ENCODE measurements at places on chromosomes 11 and 22. TPM values are rescaled to one million over a fixed set of nuclear protein-coding genes. Genes with fewer than 3 reads are reported as not detected.

DNA sequence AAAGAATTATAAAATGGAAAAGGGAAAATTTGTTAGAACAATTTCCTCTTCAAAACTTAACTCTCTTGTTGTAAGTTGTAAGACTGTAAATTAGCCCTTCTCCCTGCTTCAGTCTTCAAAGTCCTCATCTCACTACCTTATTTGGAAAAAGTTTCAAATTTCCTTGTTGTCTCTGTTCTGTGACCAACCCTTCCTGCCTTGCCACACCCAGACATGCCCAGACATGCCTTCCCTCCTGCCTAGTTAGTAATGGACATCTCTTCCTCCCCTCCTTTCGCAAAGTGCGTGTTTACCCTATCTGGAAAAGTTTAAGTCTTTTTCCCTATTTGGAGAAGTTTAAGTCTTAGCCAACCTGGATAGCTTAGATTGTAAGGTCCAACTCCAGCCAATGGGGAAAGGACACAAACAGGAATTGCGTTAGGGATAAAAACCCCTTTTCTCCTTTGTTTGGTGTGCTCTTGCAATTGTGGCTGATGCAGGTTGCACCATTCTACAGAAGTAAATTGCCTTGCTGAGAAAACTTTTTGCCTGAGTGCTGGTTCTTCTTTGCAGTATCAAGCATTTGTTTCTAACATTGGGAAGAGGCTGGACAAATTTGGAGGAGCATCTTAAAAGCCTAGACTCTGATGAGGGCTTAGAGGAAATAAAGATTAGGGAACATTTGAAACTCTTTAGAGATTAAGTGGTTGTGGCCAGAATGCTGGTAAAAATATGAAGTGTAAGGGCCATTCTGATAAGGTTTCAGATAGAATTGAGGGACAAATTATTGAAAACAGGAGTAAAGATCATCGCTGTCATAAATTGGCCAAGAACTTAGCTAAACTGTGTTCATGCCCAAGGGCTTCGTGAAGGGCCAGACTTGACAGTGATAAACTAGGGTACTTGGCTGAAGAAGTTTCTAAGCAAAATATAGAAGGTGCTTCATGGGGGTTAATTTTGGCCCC lies 15.4 kb downstream of the OR52K2 start:
- no peaks in the 10 kb centered on the region for H3K36me3 ChIP-seq
- H3K27me3 ChIP-seq, result no peaks in the 10 kb centered on the region
- no peak overlapping the region for H3K4me3 ChIP-seq

DNA sequence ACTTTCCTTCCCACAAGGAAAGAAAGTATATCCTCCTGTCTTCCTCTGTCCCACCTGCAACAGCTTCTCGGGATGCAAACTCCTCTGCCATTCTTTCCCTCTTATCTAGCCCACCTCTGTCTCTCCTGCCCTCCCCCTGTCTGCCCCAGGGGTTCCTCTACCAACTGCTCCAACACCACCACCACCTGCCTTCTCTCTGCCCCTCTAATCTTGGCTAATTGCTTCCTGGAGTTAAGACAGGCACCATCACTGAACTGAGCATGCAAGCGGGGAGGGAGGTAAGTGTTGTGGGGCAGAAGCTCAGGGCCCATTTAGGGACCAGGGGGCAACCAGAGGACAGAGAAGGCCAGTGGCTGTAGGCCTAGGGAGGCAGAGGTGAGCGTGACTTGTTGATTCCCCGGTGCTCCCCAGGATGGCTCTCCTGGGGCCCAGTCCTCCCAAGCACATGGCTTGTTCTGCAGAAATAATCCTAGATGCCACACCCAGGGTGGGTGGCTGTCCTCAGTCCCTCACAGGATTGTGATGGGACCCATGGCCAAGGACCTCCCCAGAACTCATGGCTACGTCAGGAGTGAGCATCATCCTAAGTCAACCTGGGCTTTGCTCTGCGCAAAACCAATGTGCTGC lies 111.1 kb downstream of the TP53I11 start:
- H3K27ac ChIP-seq, result no peak overlapping the region
- H3K27me3 ChIP-seq, result no peaks in the 10 kb centered on the region
- H3K4me3 ChIP-seq, result no peak overlapping the region
- DNase-seq, result no peak

The AQP11 gene
- 2.0 TPM for total RNA-seq

The MICAL3 gene
- total RNA-seq, result 56.3 TPM

GRCh38 chr22:46103664-46104063 lies 46.7 kb upstream of the PPARA start:
- no peaks in the 10 kb centered on the region for H3K27me3 ChIP-seq
- H3K36me3 ChIP-seq, result peaks cover 73% of the 10 kb centered on the region
- no peak overlapping the region for H3K4me3 ChIP-seq
- peak overlapping the region; percentile 80 for H3K27ac ChIP-seq
- no peak for DNase-seq

GRCh38 chr11:75191330-75191717 lies 40.4 kb downstream of the SLCO2B1 start:
- H3K27me3 ChIP-seq, result no peaks in the 10 kb centered on the region
- no peak overlapping the region for H3K4me3 ChIP-seq
- no peaks in the 10 kb centered on the region for H3K36me3 ChIP-seq
- peaks cover 56% of the 10 kb centered on the region for H3K4me1 ChIP-seq
- DNase-seq, result no peak

DNA sequence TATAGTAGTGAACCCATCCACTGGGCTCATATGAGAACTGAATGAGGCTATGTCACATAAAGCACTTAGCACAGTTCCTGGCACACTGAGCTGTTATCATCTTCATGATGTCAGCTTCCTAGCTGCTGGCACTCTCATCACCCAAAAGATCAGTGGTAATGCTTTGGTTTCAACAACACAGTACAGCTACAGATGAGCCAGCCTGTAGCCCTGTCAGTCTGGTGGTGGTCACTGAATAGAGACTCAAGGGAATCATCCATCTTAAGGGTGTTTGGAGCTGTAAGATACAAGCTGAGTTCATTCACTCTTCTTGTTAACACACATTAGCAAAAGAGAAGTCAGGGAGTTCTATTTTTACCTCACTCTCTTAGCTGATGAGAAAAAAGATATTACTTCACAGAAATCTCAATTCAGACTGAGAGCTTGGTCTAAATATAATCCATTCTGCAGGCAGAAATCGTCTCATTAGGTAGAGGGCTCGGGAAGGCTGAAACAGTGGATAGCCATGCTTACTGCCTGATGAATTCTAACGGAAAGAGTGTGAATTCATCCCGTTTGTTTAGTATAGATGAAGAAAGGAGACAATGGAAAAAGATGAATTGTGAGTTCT lies 6.3 kb upstream of the SLC1A2 start:
- no peaks in the 10 kb centered on the region for H3K36me3 ChIP-seq
- peaks cover 8% of the 10 kb centered on the region for H3K27me3 ChIP-seq
- peaks cover 4% of the 10 kb centered on the region for H3K4me1 ChIP-seq
- no peak overlapping the region for H3K4me3 ChIP-seq

DNA sequence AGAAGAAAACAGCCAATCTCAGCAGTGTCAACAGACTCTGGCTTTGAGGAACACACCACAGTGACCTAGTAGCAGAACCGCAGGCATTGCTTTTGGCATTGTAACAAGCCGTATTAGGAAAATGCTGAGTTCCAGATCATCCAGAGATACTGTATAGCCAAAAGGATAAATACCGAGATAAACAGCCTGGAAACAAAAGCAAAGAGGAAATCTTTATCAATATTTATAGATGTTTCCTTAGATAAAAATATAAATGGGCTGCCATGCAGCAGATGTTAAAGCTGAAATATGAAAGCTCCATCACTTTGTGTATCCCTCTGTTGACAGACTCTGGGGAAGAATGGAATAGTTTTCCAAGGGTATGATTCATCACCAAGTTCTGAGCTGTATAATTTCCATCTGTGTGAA lies 98.9 kb upstream of the TP53AIP1 start:
- H3K27ac ChIP-seq, result no peak overlapping the region
- peaks cover 24% of the 10 kb centered on the region for H3K36me3 ChIP-seq
- no peaks in the 10 kb centered on the region for H3K27me3 ChIP-seq
- no peak overlapping the region for H3K4me3 ChIP-seq

GRCh38 chr22:28171712-28172111 lies 252.7 kb upstream of the PITPNB start:
- H3K4me1 ChIP-seq, result peaks cover 25% of the 10 kb centered on the region
- H3K4me3 ChIP-seq, result no peak overlapping the region
- H3K27me3 ChIP-seq, result no peaks in the 10 kb centered on the region
- H3K36me3 ChIP-seq, result no peaks in the 10 kb centered on the region
- peak overlapping the region; percentile 32 for H3K27ac ChIP-seq

DNA sequence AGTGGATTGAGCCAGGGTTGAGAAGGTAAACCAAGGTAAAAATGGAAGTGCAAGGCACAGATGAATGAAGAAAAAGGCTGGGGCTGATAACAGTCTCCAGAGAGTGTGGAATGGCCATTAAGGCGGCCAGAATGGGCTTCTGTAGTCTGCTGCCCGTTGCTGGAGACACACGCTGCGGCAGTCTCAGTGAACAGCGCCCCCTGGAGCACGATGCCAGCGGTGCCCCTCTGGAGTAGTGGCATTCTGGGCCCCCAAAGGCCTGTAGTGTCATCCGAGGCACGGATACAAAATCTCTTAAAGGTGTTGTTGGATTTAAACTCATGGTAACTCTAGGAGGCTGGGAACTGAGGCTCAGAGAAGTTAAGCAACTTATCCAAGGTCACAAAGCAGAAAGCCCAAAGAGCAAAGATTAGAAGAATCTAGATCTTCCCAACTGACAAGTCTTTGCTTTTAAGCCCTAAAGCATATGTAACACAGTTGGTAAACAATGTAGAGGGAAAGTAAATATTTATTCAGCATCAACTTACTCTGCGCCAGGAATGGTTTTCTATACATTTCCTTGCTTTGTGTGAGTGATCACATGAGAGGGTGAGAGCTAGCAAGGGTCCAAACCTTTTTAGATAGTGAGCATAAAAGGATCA lies 18.2 kb downstream of the KCNJ1 start:
- no peaks in the 10 kb centered on the region for H3K36me3 ChIP-seq
- DNase-seq, result no peak
- H3K4me3 ChIP-seq, result no peak overlapping the region

The KCNJ1 gene
- not detected for total RNA-seq

The TMX2 gene
- 54.3 TPM for total RNA-seq

- DNase-seq, result no peak
- no peak overlapping the region for H3K4me3 ChIP-seq
- peaks cover 25% of the 10 kb centered on the region for H3K4me1 ChIP-seq
- H3K27me3 ChIP-seq, result no peaks in the 10 kb centered on the region
Observed at GRCh38 chr22:45180146-45180679, 16.5 kb downstream of the NUP50 start.

The MPZL3 gene
- 0.87 TPM for total RNA-seq

GRCh38 chr11:95653099-95653498 lies 136.5 kb downstream of the FAM76B start:
- no peak overlapping the region for H3K4me3 ChIP-seq
- DNase-seq, result no peak
- peaks cover 27% of the 10 kb centered on the region for H3K4me1 ChIP-seq
- H3K27ac ChIP-seq, result no peak overlapping the region

- no peak for DNase-seq
- H3K27ac ChIP-seq, result no peak overlapping the region
- H3K4me3 ChIP-seq, result no peak overlapping the region
- H3K27me3 ChIP-seq, result no peaks in the 10 kb centered on the region
- no peaks in the 10 kb centered on the region for H3K36me3 ChIP-seq
Observed at GRCh38 chr11:76762356-76762752, 20.8 kb upstream of the TSKU start.

All from tibial nerve (tissue), 4 donors.